ENCODE measurements at places on chromosomes 11 and 22.

DNA sequence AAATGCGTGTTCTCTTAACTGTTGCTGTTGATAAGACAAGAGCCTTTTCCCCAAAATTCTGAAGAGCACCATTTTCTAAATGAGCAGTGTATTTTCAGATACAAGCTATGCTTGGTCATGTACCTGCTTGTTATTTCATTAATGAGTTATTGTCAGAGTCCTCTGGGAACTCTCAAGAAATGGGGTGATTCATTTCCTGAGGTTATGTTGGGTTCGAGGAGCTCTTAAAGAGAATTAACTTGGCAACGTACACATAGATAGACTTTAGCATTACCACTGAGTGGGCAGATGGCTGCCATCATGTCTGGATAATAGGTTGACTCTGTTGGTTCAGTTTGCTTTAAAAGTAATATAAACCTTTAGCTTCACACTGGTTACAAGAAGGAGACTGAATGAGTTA is 87.9 kb upstream of the SORL1-AS1 start:
- no peak for DNase-seq

GRCh38 chr11:43576803-43577521 is 103.6 kb upstream of the HSD17B12 start:
- no peak for DNase-seq

DNA sequence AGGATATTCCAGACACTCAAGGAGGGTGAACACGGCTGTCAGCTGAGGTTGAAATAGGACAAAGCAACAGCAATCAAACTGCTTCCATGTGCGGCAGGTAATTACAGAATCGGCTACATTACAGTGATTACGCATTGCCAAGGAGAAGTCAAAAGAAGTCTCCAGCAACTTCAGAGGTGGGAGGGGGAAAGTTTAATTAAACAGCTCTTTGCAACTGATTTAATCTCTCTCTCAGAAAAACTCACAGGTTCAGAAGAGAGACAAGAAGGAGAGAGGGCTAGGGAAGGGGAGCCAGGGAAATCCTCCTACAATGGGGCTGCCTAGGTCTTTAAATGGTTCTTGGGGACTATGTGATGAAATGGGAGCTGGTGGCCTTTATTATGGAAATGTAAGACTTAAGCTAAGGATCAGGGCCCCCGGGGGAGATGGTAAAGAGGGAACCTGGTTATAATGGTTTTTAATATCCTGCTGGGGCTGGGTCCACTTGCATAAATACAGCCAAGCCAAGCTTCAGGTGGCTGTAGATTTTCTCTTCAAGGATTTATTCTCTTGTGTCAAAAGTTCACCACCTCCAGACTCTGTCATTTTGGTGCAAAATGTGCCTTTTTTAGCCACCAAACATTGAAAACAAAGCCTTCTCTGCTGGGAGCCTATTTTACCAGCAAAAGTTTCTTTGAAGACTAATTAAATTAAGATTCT is 354.7 kb upstream of the NARS2 start:
- DNase-seq: no peak

DNA sequence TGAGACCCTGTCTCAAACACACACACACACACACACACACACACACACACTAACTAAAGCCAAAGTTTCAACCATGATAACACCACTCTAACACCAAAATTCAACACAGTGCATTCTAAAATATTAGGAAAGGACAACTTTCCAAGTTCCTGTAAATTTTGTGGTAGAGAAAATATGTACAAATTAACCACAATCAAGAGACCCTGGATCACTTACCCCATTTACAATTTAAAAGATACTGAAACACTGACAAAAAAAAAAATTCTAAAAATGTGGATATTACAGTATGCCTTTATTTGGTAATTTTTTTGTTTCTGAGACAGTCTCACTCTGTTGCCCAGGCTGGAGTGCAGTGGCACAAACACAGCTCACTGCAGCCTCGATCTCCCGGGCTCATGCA is 9.7 kb downstream of the MRTFA start:
- DNase-seq: peak; percentile 71

- DNase-seq: no peak
These were observed 114.8 kb upstream of the NAV2 start for GRCh38 chr11:19597876-19598275.

DNA sequence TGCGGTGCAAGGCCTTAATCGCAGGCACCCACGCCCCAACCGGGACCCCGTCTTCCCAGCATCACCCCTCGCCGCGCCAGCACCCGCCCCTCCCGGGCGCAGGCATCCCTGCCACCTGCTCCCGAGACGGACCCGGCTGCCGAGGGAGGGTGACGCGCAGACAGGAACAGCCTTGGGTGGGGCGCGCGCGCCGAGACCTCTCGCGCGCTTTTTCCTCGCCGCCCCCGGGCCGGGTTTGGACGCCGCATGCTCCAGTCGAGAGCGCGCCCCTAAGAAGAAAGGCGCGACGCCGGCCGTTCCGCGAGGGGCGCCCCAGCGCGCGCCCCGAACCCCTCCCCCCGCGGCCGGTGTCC is 504 bp downstream of the CFL1 start:
- DNase-seq: no peak

- no peak for DNase-seq
These were observed 1.8 kb downstream of the BSCL2 start for GRCh38 chr11:62705413-62705812.

GRCh38 chr11:61542705-61543104 is 34.2 kb downstream of the LRRC10B start:
- no peak for DNase-seq

DNA sequence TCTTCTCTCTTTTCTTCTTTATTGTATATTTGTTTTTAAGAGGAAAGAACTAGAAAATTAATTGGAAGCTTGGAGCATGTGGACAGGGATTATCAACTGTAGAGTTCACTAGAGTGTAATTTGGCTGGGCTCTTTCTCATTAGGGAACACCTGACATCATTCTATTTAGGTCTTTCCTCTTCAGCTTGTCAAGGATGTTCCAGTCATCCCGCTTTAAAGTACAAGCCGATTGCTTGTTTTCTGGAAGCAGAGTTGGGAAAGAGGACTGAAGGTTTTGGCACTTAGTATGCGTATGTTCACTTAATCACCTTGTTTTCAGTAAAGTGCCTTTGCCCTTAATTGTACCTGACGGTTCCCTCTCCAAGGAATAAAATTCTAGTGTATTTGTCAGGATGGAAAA is 111.6 kb downstream of the WNT11 start:
- no peak for DNase-seq

DNA sequence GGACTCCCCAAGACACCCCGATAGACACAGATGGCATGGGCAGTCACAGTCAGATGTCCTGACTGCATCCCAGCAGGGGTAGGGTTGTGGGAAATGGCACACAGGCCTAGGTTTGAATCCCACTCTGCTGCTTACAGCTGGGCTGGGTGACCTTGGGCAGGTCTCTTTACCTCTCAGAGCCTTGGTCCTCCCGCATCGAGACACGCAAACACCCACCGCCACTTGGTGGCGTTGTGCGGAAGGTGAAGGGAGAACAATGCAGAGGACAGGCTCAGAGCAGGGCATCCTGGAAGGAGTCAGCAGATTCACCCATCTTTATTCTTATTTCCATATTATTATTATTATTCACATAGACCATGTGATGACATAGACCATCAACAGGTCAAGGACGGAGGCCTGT is 140.5 kb downstream of the MIAT start:
- no peak for DNase-seq

DNA sequence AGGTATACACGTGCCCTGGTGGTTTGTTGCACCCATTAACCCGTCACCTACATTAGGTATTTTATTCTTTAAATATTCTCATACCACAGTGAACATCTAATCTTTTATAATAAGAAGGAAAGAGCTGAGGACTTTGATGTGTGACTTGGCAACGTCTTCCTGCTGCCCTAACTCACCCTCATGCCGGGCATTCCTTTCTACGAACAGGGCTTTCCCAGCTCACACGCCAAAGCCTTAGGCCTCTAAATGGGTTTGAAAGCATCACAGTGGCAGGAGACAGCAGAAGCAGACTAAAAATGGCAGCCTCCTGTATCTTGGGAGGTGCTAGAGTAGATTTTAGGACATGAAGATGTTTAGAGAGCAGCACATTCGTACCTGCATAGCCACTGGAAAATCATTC is 52.6 kb downstream of the CLTCL1 start:
- DNase-seq: no peak

Data from fibroblast of skin of left biceps (primary cell).